ENCODE measurements at places on chromosomes 13 and 19.
A peak's percentile ranks its signal among the peaks of the same experiment; 100 is the strongest.

DNA sequence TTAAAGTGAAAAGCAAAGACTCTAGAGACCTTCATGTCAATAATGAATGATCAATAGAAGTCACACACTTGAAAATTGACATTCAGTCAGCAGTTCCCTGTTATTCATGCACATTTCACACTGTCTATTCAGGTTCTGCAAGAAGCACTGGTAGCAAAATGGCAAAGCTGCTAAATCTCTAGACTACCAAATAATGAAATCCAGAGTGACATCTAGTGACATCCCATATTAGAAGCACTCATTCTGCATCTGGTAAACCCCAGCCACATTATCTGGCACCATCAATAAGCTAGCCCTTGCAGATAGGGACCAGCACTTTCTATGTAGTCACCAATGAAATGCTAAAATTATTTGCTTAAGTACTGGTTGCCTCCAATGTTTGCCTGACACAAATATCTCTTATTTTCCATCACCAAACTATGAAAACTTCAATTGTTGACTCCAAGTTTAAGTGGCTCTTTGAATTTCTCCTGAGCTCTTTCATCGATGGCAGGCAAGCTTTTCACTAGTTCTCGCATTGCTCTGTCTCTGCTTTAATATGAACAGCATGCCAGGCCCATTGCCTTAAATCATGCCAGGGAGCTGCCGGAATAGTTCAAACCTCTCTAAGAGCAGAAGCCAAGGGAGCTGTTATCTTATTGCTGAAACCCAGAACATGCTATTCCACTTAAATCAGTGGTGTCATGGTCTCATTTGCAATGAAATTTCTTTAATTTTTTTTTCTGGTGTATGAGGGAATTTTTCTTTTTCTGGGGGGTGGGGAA, 409.9 kb downstream of the MZT1 start:
- DNase-seq, result no peak

DNA sequence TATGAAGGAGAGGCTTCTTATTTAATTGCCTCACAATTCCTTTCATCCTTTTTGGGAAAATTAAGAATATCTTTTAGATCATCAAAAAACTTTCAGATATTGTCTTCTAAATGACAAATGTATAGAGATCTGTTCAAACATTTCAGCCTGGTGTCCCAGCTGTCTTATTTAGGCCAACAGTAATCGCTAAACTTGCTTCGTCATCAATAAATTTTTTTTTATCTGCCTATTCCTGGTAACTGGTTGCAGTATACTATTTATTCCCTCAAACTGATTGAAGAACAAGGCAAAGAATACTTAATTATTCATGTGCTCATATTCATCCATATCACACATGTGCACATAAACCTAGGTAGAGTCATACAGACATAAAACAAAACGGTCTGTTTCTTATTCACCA, 5.3 kb upstream of the MYO16 start:
- no peak for DNase-seq

- no peak for DNase-seq
These were observed 52.0 kb downstream of the GNG7 start for GRCh38 chr19:2650515-2650914.

- peak; percentile 20 for DNase-seq
These were observed 35.9 kb upstream of the MAB21L1 start for GRCh38 chr13:35512271-35512920.

DNA sequence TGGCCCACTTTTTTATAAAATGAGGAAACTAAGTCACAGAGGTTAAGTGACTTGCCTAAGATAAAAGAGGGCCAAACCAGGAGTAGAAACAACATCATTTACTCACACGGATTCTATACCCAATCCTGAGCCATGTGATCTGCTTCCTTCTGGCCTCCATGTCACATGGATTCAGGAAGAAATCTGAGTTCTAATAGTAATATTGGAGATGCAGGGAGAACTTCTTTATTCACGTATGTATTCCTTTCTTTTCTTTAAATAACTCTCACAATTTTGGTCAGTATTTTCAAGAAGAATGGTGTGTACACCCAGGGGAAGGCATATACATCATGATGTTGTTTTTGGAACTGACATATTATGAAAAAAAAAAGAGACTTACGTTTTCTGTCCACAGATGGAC, 1.8 kb downstream of the POSTN start:
- no peak for DNase-seq

DNA sequence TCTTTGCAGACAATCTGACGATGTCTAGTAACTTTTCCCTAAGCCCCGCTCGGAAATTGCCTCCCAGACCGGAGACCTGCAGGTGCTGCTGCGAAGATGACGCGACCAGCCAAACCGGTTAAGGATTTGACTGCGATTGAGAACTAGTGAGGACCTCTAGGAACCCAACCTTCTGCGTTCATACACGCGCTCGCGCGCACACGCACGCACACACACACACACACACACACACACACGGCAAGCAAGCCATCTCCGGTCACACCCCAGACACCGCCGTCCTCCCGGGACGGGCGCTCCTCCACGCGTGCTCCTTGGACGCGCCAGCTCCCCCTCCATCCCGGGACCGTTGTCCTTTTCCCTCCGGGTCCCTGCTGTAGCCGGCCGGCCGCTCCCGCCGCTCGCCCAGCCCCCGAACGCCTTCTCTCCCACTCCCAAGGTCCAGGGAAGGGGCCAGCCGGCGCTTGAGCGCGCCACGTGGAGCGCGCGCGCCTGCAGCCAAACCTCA, 1.2 kb downstream of the TBC1D4 start:
- DNase-seq, result no peak
